ENCODE measurements at places on chromosomes 3 and 15.

DNA sequence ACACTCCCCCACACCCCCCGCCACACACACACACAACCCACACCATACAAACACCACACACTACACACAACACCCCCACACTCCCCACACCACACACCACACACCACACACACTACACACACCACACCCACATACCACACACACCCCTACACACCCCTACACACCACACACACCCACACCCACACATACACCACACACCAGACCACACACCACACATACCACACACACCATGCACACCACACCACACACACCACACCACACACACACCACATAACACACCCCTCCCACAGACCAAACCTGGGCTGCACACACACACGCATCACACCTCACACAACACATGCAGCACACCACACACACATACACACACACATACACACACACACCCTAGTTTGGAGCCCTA lies 1.8 kb upstream of the RASGRF1 start:
- no peak for DNase-seq

DNA sequence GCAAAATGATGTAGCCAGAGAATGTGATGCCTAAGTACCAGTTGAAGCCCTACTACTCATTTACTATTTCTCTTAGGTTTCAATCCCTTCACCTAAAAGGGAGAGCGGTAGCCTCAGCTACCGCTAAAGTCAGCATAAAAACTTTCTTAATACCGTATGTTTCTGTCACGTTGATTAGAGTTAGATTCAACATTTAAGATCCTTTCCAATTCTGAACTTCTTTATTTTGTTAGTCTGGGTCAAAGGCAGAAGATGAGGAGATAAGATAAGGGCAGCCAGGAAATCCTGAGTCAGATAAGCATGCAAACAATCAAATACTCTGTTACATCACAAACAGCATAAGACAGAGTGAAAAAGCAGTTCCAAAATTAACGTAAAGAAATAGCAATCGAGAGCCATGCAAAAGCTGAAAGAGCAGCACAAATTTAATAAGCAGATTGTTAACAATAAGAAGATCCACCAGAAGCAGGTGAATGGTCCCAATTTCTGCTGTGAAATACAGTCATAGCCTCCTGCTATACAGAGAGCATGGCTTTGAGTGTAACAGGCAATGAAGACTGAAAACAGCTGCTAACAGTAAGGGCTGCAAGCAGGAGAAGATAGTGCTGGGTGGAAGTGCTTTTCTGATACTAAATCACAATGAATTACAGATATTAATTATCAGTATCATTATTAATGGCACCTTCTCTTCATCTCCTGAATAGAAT lies 3.0 kb downstream of the TMEM207 start:
- peak; percentile 5 for DNase-seq

DNA sequence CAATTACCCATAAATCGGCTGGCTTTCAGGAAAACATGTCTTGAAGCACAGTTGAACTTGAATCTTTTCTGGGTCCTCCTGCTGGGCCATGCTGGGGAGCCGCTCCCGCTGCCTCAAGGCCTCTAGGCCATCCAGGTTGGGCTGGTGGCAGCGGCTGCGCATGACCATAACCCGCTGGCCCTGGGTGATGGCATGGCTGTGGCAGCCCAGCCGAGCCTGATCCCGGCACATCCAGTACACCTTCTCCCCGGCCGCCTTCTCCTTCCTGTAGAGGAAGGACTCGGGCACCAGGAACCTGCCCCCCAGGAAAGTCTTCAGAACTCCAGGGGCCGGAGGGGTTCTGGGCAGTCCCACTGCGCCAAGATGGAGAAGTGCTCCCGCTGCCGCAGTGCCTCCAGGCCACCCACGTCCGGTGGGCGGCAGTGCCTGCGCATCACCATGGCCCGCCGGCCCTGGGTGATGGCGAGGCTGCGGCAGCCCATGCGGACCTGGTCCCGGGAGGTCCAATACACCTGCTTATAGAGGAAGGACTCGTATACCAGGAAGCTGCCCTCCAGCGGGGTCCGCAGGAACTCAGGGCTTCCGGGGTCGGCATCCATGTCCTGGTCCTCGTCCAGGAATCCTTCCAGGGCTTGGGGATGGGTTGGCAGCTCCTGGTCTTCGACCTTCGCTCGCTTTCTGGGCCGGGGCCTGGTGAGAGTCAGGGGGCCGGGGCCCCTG lies 84.3 kb upstream of the FXR1 start:
- DNase-seq = no peak

DNA sequence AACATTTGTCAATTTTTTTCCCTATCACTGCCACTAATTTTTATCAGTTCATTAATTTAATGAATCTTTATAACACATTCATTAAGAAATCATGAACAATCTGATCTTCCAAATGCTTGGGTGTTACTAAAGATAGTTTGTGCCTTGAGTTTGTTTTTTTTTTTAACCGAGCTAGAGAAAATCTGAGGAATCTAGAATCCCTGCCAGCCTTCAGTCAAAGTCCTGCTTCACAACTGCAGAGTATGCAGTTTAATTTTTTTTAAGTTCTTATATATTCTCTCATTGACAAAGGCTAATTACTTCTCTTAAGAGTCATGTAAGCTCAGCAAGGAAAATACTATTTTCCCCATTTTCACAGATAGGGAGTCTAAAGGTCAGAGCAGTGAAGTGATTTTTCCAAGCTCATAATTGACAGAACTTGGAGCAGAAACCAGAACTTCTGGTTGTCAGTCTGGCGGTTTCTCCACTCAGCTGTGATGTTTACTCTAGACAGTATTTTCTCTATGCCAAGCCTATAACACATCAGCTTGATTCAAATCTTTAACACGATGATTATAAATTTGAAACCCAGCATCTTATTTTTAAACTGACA lies 55.7 kb downstream of the TNIK start:
- no peak for DNase-seq

DNA sequence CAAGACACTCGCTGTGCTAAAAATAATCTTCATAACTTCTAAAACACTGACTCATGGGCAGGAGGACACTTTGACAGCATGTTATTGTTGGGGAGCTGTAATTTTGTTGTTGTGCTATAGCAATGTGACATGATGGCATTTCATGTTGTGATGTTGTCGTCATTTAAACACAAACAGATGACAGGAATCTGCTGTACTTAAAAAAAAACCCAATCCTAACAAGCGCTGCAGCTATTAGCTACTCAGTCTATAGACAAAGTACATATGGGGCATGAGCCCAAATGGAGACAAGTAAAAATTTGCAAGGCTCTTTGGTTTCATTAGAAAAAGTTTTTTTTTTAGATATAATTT lies 828 bp upstream of the ATOSA start:
- DNase-seq = no peak

- DNase-seq = no peak
Observed at GRCh38 chr3:101141135-101141534, 147.9 kb upstream of the ABI3BP start.

DNA sequence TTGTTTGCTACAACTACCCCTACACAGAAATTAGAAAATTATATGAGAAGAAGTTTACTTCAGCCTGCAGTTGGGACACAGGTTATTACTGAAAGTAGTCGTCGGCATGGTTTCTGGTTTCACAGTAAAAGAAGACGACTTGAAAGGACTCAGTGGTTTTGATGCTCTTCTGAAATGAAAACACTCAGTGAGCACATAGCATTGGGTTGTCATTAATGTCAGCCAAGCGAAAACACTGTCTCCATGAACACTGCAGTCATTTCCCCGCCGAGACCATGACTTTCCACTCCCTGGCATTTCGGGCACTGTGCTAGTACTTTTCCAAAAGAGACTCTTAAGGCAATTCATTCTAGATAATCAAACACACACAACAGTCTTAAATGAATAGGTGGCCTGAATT lies 69.2 kb upstream of the ICE2 start:
- peak; percentile 65 for DNase-seq

DNA sequence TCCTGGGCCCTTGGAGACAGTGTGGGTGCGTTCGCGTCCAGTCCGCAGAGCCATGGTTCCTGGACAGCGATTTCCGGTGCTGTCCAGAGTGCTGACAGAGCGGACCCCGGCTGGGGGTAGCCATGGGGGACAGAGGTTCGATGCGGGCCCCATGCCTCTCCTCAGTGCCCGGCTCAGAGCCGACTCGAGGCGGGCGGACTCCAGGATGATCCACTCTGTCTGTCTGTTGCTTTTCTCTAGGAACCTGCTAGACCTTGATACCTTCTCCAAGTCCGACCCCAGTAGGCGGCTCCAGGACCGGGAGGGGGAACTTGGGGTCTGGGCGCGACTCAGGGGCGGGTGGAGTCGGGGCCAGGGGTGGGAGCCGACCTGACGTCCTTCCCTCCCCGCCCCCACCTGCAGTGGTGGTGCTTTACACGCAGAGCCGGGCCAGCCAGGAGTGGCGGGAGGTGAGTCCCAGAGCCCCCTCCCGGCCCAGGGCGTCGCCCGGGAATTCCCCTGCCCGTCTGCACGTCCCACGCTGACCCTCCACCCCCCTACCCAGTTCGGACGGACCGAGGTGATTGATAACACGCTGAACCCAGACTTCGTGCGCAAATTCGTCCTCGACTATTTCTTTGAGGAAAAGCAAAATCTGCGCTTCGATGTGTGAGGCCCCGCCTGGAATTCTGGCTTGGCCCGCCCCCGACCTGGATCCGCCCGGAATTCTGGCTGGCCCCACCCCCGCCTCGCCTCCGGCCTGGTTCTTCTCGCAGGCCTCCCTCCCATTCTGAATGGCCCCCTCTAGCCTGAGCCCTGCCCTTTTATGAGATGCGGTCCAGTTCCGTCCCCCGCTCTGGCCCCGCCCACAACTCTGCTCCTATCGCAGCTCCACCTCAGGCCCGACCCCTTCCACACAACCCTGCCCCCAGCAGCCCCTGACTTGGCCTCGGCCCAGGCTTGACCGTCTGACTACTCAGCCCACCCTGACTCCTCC lies 1.0 kb downstream of the CPNE9 start:
- DNase-seq = no peak

DNA sequence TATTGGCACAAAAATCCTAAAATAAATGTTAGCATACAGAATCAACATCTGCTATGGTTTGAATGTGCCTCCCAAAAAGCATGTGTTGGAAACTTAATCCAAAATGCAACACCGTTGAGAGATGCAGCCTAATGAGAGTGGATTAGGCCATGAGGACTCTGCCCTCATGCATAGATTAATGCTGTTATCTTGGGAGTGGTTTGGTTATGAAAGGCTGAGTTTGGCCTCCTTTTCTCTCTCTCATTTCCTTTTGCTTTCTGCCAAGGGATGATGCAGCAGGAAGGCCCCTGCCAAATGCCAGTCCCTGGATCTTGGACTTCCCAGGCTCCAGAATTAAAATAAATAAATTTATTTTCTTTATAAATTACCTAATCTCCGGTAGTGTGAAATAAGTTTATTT lies 49.4 kb downstream of the SYNM start:
- no peak for DNase-seq

DNA sequence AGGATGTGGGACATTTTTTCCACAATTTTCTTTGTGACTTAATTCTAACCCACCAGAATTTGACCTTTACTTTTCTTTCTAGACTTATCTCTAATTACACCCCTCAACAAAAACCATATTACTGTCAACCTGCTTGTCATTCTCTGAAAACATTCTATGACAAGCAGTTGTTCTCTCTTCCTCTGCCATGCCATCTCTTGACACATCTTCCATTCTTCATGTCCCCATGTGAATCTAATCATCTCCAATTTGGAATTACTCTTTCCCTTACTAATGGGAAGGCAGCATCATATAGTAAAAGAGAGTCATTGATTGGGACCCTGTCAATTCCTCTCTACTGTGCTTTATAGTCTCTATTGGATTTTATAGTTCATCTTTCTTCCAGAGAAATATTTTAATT lies 61.3 kb upstream of the P2RY1 start:
- no peak for DNase-seq

GRCh38 chr15:43230640-43231115 lies 9.9 kb upstream of the EPB42 start:
- DNase-seq = no peak

DNA sequence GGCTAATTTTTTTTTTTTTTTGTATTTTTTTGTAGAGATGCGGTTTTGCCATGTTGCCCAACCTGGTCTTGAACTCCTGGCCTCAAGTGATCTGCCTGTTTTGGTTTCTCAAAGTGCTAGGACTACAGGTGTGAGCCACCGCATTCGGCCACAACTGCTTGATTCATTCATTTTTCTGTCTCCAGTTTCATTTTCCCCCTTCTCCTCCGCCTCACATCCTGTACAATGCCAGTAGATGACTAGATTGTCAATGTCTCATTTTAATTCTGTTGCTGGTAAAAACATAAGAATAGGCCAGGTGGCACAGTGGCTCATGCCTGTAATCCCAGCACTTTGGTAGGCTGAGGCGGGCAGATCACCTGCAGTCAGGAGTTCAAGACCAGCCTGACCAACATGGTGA lies 12.0 kb upstream of the ZNF592 start:
- peak; percentile 86 for DNase-seq

- no peak for DNase-seq
Observed at GRCh38 chr15:83379579-83379959, 67.6 kb upstream of the SH3GL3 start.

DNA sequence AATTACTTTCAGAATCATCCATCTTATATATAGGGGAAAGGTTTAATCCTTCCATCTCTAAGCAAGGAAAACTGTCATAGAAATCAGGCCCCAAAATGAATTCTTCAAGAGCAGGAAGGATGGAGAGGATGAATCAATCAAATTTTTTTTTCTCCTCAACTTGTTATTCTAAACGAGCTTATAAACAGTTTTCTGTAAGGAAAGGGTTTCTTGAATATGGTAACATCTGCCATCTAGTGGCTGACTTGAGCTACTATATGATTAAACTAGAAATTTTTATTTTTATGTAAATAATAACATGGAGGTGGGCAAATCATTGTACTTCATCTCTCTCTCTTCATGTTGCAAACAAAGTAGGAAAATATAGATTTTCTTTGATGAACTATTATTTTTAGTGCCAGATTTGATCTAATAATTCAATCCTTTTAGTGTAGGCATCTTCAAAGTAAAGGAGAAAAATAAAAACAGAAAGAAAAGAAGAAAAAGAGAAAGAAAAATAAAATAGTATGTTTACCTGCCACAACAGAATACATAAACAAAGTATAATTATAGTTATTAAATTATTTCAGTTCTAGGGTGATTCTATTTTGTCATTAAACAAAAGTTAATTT lies 146.6 kb downstream of the SERPINI1 start:
- peak; percentile 31 for DNase-seq

GRCh38 chr3:133135306-133135705 lies 97.1 kb downstream of the TMEM108 start:
- DNase-seq = no peak

DNA sequence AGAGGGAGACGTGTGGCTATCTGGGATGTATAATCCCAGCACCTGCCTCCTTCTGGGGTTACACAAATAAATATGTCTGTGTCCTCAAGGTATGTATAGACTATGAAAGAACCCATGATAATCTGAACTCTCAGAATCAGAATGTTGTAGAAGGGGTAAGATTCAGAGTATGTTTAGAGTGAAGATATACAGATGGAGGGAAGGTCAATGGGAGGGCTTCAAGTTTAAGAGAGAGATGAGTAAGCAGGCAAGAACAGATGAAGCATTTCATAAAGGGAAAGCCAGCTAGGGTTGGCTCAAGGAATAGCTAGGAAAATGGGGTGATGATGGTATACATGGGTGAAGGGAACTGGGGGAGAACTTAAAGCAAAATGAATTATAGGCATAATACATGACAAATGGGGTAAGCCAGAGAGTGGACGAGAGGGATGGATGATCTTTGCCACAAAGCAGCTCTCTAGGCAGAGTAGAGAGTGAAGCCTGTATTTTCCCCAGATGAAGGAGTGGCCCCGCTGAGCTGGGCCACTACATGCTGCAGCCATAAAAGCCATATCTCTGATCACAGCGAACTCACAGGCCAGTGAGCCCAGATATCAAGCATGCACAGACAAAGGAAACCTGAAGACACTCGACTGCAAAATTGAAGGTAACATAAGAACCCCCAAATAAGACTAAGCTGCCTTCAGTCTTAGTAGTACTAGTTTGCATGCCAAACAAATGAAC lies 15.9 kb upstream of the ZBTB38 start:
- no peak for DNase-seq
